Stimulated activated CD4-positive, alpha-beta T cell treated with anti-CD3 and anti-CD28 coated beads, TNF-alpha, amount 100 ng/mL, for 4 hours (primary cell): ENCODE measurements at places on chromosomes 5 and 9.

DNA sequence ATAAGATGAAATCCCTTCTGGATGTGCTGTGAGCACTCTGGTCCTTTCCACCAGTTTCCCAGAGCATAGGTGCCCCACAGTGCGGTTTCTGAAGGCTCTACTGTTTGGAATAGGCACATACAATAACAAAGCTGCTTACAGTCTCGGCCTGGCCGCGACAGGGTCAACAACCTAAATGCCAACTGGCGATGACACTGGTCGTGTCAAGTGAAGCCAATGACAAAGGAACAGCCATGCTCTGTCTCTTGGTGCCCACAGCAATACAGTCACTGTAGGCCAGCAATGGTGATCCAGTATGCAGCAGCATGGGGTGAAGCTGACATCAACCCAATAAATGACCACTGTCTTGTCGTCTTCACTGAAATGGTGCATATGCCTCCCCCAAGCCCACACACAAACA is 47.8 kb upstream of the EQTN start:
- DNase-seq: no peak

DNA sequence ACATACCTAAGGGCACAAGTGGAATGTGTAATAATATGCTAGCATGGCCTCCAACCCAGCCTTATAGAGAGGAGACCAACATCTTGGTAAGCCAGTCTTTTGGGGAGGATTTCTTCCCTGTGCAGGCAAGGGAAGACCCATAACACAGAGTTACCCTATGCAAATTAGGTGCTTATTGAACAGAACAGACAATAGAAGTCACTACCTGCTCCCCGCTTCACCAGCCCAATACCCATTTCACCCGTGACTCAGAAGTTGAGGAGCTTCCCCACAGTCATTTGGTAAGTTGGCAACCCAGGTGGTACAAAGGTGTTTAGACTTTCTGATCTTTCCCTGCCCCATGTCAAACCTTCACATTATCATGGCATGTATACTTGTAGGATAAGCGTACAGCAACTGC is 44.6 kb downstream of the AOPEP start:
- DNase-seq: no peak

GRCh38 chr5:139140591-139141071 is 57.5 kb downstream of the SIL1 start:
- DNase-seq: no peak

DNA sequence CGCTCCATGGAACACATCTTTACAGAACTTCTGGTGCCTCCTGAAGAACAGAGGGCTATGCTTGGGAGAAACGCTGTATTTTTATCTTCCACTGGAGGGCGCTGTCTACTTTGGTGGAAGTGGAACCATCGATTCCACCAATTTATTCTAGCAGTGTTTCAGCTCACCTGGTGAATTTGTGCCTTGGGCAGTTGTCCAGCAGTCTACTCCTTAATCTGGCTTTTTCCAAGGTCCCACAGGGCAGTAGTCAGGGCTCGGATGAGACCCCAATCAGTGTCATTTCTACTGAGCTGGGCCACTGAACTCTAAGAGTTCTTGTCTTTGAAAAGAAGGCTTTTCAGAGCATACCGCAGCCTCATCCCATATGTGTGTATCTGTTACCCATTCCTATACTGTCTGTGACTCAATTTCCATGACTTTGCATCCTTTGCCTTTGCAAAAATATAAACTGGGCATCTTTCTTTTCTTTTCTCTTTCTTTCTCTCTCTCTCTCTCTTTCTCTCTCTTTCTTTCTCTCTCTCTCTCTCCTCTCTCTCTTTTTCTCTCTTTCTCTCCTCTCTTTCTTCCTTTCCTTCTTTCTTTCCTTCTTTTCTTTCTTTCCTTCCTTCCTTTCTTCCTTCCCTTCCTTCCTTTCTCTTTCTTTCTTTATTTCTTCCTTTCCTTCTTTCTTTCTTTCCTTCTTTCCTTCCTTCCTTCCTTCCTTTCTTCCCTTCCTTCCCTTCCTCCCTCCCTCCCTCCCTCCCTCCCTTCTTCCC is 138.4 kb upstream of the ZNF618 start:
- DNase-seq: no peak

- DNase-seq: no peak
Observed at GRCh38 chr5:148999741-149000140, 63.1 kb downstream of the SH3TC2 start.

DNA sequence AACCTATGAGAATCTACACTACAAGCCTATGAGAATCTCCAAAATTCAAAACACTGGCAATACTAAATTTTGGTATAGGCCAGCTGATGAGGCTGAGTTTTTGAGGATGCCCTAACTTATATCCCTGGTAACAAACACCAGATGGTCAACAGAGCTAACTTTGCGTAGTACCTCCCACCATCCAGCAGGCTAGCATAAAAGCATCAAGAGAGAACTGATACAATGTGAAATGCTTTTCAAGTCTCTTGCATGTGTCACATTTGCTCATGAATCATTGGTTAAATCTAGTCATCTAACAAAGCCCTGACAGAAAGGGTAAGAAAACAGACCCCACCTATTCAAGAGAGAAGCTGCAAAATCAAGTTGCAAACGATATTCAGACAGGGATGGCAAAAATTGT is 1609.7 kb upstream of the CDH9 start:
- DNase-seq: no peak

- no peak for DNase-seq
Observed at GRCh38 chr9:12194731-12195130, 498.5 kb upstream of the TYRP1 start.

DNA sequence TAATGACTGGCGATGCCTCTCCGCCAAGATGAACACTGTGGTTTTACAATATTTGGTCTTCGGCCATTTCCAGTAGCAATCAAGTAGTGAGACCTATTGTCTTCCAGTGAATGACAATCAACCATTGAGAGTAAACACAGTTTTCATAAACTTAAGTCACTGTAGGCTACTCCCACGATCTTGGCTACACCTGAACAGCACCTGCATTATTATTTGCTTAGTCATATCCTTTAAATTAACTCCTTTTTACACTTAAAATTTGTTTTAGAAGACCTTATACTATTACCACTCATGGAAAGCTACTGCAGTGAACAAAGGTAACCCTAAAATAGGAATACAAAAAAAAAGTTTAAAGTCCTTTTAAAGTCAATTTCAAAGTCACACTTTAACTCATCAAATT is 58.2 kb downstream of the ZNF354C start:
- DNase-seq: no peak

GRCh38 chr9:94805051-94805489 is 78.6 kb downstream of the AOPEP start:
- no peak for DNase-seq

DNA sequence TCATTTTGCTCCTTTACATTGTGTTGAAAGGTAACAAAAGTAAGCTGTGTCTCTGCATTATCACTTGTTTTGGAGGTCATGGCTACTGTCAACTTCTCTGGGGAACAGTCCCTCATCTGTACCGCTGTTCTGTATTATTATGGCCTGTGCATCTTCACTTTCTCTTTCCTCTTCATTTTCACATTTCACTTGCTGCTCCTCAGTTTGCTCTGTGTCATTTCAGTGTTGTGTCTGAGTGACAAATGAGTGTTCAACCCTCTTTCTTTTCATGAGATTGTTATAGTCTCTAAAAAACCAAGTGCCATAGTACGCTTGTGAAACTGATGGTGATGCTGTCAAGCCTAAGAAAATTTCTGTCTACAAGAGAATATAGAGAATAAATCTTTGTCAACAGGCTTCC is 122.0 kb upstream of the FER start:
- no peak for DNase-seq

GRCh38 chr9:91954841-91955471 is 4.9 kb upstream of the ROR2 start:
- DNase-seq: no peak
